ENCODE measurements at places on chromosomes 5 and 9.

- DNase-seq = no peak
Measured at GRCh38 chr5:145912019-145912418, 24.4 kb upstream of the SH3RF2 start.

DNA sequence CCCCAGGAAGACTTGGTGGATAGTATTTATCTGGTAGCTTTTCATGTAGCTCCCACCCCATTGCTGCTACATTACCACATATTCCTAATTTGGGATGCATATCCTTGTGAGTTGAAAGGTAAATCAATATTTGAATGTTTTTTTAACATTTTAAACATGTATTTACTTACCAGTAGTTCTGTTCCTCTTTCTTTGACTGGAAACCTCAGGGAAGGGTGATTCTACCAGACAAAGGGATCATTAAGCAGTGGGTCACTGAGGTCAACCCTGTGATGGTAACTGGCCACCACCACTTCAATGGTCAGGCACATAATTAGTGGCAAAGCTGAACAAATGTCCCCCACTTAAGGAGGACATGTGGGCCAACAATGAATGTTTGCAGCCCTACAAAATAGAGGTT is 27.2 kb upstream of the KLF9 start:
- DNase-seq = no peak

DNA sequence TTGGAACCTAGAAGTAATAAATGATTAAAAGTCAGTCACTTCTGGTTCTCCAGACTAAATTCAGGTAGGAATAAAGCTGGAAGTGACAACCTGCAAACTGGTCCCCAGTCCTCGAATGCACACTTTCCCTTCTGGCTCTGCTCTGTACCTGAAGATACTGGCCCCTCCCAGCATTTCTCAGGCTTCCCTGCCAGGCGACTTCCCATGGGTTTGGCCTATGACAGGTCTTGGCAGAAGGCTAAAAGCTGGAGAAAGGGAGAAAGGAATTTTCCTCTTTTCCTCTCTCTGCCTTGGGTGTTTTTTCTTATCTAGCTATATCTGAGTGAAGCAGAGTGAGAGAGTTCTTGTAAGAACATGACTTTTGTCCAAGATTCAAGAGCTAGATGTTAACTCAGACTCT is 1005.7 kb downstream of the DTWD2 start:
- DNase-seq = no peak

GRCh38 chr5:42840269-42840668 is 28.6 kb upstream of the SELENOP start:
- DNase-seq = peak; percentile 48

- no peak for DNase-seq
Measured at GRCh38 chr5:127911619-127912018, 171.9 kb upstream of the SLC12A2 start.

DNA sequence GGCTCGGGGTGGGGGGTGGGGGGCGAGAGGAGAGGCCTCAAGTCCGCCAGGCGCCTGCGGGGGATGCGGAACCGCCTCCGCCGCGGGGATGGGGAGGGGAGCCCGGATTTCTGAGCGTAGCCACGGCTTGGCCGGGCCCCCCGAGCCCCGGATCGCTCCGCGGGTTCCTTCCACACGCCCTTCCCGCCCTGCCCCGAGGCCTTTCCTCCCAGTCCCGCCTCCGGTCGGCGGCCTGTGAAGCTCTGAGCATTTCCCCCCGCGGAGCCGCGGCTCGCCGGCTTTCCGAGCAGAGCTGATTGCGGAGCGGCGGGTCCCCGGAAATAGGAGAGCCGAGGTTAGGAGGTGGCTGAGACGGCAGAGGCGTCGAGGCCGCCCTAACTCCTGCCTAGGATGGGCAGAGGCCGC is 6.1 kb downstream of the IRX4 start:
- no peak for DNase-seq

GRCh38 chr9:33924978-33925797 is 108.2 kb downstream of the UBE2R2 start:
- DNase-seq = no peak

GRCh38 chr5:79143684-79144379 is 32.2 kb downstream of the BHMT start:
- no peak for DNase-seq

- no peak for DNase-seq
Measured at GRCh38 chr9:84856181-84856632, 186.7 kb downstream of the NTRK2 start.

GRCh38 chr9:85700330-85700729 is 41.4 kb downstream of the AGTPBP1 start:
- no peak for DNase-seq

Measured in gastrocnemius medialis (tissue), 4 donors.